Activated naive CD8-positive, alpha-beta T cell treated with anti-CD3 and anti-CD28 coated beads for 36 hours (primary cell): ENCODE measurements at places on chromosomes 6 and 20. TPM values are rescaled to one million over a fixed set of nuclear protein-coding genes. Genes with fewer than 3 reads are reported as not detected.

DNA sequence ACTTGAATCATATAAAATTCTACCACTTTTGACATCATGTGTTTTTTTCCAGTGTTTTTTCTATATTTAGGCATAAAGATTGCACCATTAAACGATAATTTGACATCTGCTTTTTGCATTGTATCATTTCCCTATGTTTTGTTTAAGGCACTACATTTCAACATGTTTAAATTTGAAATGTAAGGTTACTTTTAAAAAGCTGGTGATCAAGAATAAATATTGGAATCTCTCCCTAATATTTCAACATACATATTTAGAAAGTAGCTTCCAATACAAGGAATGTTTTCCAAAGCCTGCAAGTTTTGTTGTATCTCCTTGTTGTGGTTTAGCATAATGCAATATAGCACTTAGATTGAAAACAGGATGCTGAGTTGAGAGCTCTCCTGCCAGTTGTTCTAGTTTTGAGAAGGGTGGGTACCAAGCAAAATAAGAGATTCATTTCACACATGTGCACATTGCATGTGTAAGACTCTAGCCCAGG, 76.5 kb downstream of the SYNJ2 start:
- no peak for DNase-seq
- H3K4me1 ChIP-seq = peaks cover 22% of the 10 kb centered on the region

Gene OR2J1
- not detected for total RNA-seq

- DNase-seq = no peak
- H3K36me3 ChIP-seq = peaks cover 2% of the 10 kb centered on the region
- H3K4me1 ChIP-seq = peaks cover 31% of the 10 kb centered on the region
- H3K4me3 ChIP-seq = no peak overlapping the region
Measured at GRCh38 chr6:108650781-108651180, 90.1 kb downstream of the FOXO3 start.

DNA sequence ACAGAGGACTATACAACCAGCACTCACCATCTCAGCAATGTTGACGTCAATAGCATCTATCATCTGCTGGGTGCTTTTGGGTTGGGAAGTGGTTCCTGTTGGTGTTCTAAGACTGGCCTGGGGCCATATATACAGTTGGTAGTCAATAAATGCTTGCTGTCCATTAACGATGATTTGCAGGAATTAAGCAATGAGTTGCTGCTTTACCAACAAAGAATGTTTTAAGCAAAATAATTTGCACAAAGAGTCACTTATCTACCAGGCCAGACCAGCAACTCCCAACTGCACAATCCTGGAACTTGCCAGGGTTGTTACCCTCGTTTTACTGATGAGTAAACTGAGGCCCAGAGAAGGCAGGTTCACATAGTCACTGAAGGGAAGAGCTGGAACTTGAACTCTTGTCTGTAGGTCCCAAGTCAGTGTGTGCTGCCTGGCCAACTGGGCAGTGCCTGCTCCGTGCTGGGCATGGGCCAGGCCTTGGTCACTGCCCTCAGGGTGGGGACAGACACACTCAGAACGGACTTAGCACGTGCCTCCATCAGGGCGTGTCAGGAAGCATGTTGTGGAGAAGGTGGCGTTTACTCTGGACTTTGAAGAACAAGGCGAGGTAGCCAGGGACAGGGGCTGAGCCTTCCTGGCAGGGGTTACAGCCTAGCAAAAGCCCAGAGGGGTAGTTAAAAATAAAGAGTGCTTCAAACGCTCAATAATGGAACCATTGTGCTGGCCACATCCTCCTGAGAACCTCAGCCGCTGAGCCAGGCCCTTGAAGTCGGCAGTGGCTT, 2.5 kb upstream of the SRC start:
- H3K4me3 ChIP-seq = no peak overlapping the region
- no peaks in the 10 kb centered on the region for H3K27me3 ChIP-seq
- H3K27ac ChIP-seq = no peak overlapping the region
- DNase-seq = peak; percentile 9
- peaks cover 22% of the 10 kb centered on the region for H3K4me1 ChIP-seq

Gene OR2J3
- total RNA-seq = not detected

DNA sequence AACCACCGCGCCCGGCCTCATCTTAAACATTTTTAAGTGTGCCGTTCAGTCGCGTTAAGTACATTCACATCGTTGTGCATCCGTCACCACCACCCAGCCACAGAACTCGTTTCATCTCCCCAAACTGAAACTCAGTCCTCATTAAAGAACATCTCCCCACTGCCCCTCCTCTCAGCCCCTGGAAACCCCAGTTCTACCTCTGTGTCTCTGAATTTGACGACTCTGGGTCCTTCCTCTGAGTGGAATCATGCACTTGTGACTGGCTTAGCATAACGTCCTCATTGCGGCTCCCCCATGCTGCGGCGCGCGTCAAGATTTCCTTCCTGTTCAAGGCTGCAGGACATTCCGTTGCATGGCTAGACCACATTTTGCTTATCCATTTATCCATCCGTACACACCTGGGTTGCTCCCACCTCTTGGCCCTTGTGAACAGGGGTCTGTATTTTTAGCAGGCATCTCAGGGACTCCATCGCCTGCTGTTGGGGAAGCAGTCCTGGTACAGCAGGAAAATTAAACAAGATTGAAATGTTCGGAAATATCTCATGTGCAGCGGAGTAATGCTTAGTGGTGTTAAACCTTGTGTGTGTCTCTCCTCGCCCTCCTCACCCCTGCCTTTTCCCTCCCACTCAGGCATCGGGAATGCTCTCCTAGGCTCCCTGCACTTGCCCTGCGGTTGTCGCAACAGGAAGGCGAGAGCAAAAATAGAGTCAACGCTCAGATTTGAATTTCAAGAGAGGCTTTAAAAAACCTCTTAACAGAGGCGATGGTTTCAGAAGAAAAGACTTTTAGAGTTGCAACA, 127.9 kb downstream of the PXDC1 start:
- H3K4me3 ChIP-seq = peak overlapping the region; percentile 38
- peak; percentile 54 for DNase-seq
- H3K4me1 ChIP-seq = peaks cover 14% of the 10 kb centered on the region
- peaks cover 31% of the 10 kb centered on the region for H3K27me3 ChIP-seq
- no peak overlapping the region for H3K27ac ChIP-seq

DNA sequence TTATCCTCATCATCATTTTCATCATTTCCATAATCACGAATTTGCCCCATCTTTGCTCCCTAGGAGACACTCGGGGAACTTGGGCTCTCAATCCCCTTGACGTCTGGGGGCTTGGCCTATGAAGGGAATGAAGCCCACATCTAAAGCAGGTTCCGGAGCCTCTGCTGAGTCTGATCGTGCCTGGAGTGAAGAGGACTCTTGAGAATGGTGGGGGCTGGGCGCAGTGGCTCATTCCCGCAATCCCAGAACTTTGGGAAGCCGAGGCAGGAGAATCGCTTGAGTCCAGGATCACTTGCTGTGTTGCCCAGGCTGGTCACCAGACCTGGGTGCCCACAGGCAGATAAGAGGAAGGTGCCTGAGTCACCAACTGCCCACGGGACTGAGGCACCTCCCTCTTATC, 114.5 kb downstream of the SYCP2 start:
- no peak for DNase-seq
- H3K36me3 ChIP-seq = no peaks in the 10 kb centered on the region
- H3K4me1 ChIP-seq = no peaks in the 10 kb centered on the region
- H3K4me3 ChIP-seq = no peak overlapping the region

Gene MYCT1
- not detected for total RNA-seq

GRCh38 chr6:16544006-16544405, 217.3 kb downstream of the ATXN1 start:
- no peak overlapping the region for H3K4me3 ChIP-seq
- H3K4me1 ChIP-seq = peaks cover 24% of the 10 kb centered on the region
- DNase-seq = no peak
- H3K27me3 ChIP-seq = no peaks in the 10 kb centered on the region
- peaks cover 28% of the 10 kb centered on the region for H3K36me3 ChIP-seq

DNA sequence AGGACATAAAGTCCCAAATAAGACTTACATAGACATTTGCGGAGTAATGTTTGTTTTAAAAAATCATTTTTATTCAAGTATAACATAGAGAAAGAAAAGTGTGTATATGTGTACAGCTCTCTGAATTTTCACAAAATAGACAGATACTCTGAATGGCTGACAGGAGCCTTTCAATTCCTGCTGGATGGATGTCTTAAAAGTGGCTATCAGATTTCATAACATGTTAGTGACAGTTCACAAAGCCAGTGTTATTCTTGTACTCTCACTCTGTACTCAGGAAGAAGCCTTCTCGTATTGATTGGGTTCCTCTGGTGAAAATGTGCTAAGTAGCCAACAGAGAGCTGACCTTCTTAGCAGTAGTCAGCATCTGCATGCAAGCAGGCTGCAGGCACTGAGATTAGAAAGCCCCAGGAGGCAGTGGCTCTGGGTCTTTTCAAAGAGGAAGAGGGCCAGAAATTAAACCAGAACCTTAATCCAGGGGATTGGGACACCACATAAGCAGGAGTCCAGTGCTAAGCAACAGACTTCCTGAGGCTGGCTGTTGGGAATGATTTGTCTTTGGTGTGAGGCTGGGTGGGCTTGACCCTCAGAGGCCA, 19.7 kb downstream of the SLC17A4 start:
- no peak overlapping the region for H3K4me3 ChIP-seq
- no peaks in the 10 kb centered on the region for H3K36me3 ChIP-seq
- DNase-seq = no peak
- peaks cover 30% of the 10 kb centered on the region for H3K27me3 ChIP-seq
- H3K27ac ChIP-seq = no peak overlapping the region
- peaks cover 7% of the 10 kb centered on the region for H3K4me1 ChIP-seq

DNA sequence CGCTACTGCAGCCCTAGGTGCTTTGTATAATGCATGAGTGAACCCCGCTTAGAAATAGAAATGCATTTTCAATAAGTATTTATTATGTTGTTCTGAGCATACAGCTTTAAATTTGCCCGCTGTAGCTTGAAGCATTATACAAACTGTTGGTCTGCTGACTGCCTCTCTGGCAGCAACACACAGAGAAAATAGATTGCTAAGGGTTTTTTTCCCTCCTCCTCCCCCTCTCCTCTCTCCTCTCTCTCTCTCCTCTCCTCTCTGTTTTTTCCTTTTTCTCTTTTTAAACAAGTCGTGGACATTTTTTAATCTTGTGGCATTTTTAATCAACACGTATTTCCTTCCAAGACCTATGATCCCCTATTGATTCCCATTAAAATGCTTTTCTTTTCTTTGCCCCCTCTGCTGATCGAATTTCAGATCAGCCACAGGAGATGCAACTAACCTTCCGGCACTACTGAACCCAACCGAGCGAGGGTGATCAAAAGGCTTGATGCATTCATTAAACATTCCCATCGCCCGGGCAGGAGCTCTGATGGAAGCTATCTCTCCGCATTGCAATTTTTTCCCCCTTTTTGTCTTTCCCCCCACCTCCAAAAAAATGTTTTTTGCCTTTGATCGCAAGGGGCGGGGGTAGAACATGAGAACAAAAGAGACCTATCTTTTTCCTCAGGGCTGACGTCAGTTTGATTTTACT, 90.7 kb upstream of the ARID1B start:
- H3K4me3 ChIP-seq = peak overlapping the region; percentile 91
- DNase-seq = no peak
- no peaks in the 10 kb centered on the region for H3K27me3 ChIP-seq
- H3K36me3 ChIP-seq = no peaks in the 10 kb centered on the region

- peaks cover 2% of the 10 kb centered on the region for H3K4me1 ChIP-seq
- no peak overlapping the region for H3K4me3 ChIP-seq
- peaks cover 59% of the 10 kb centered on the region for H3K27me3 ChIP-seq
- H3K27ac ChIP-seq = no peak overlapping the region
- H3K36me3 ChIP-seq = no peaks in the 10 kb centered on the region
- no peak for DNase-seq
Measured at GRCh38 chr6:2643130-2643529, 107.6 kb downstream of the MYLK4 start.
